ENCODE measurements at places on chromosomes 2 and 18.

- DNase-seq = no peak
Measured at GRCh38 chr2:126359494-126359893, 296.5 kb upstream of the GYPC start.

DNA sequence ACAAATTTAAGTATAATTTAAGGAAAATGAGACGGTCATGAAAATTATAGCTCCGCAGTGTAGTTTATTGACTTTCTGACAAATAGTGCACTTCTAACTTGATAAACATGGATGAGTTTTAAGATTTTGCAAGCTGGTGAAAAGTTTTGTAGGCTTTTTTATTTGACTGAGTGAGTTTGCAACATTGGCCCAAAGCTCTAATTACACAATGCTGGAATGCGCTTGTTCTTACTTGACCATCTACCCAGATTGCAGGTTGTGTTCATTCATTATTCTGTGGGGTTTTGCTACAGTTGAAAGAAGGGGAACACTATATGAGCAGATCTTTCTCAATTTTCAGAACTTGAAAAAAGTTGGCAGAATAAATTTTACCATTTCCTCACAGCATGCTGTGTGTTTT is 13.5 kb downstream of the SPOPL start:
- DNase-seq = no peak

DNA sequence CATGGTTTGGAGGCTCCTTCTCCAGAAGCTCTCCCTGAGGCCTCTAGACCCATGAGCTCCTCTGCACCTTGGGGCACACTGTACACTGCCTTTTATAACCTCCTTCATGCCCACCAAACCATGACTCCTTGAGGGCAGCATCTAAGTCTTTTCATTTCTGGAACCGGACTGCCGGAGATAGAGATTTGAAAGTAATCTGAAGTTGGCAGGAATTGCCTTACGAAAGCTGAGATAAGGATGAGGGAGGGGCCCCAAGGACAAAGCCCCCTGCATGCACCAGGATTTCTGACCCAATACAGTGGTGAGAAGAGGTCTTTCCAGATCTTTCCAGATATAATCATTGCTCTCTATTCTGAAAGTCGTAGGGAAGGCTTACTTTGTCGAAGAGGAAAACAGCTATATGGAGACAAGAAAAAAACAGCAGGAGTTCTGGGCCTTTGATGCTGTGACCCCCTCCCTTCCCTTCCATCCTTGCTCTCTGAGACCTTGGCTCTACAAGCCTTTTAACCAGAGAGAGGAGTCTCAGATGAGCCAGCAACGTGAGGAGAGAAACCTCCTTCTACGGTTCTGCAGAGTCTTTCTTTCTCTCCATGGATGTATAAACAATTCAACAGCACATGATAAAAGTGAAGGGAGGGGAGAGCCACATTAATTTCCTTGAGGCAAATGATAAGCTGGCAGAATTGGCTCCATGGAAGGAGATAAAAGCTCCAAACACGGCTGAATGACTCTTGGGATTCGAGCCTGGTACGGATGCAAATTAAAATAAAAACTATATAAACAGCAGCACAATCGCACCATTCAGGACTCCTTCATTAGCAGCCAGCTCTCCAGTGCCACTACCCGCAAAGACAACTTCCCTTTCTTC is 88.0 kb upstream of the RTN4 start:
- no peak for DNase-seq

DNA sequence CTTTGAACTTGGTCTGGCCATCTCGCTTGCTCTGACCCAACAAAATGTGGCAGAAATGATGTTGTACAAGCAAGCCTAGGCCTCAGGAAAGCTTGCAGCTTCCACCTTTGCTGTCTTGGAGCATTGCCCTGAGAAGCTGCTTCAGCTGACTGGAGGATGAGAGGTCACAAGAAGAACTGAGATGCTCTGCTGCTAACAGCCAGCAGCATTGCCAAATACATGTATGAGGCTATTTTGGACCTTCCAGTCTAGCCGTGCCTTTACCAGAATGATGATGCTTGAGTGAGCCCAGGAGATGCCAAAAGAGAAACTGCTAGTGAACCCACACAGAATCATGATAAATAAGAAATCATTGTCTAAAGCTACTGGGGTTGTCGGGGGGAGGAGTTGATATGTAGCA is 13.2 kb upstream of the ITGAV start:
- no peak for DNase-seq

All from stimulated activated CD4-positive, alpha-beta T cell treated with anti-CD3 and anti-CD28 coated beads, Interleukin-4, amount 100 ng/mL, for 1 hour (primary cell).